HT-29 (cell line): ENCODE measurements at places on chromosomes 6 and 20. TPM values are rescaled to one million over a fixed set of nuclear protein-coding genes. Genes with fewer than 3 reads are reported as not detected.

- no peak for DNase-seq
Measured at GRCh38 chr6:11947063-11947462, 65.0 kb upstream of the HIVEP1 start.

- DNase-seq: peak; percentile 63
Measured at GRCh38 chr6:30615219-30615957, 1.7 kb downstream of the PPP1R10 start.

- DNase-seq: no peak
Measured at GRCh38 chr6:79878142-79878748, 69.1 kb downstream of the ELOVL4 start.

- no peak for DNase-seq
Measured at GRCh38 chr6:129186988-129187387, 304.1 kb downstream of the LAMA2 start.

- peak; percentile 71 for DNase-seq
Measured at GRCh38 chr20:38658879-38659596, 57.4 kb downstream of the ARHGAP40 start.

GRCh38 chr6:92047152-92047850 lies 1372.1 kb downstream of the EPHA7 start:
- no peak for DNase-seq

- DNase-seq: no peak
Measured at GRCh38 chr6:166174031-166174430, 6.4 kb upstream of the TBXT start.

GRCh38 chr6:71349395-71349794 lies 60.8 kb downstream of the OGFRL1 start:
- peak; percentile 18 for DNase-seq

DNA sequence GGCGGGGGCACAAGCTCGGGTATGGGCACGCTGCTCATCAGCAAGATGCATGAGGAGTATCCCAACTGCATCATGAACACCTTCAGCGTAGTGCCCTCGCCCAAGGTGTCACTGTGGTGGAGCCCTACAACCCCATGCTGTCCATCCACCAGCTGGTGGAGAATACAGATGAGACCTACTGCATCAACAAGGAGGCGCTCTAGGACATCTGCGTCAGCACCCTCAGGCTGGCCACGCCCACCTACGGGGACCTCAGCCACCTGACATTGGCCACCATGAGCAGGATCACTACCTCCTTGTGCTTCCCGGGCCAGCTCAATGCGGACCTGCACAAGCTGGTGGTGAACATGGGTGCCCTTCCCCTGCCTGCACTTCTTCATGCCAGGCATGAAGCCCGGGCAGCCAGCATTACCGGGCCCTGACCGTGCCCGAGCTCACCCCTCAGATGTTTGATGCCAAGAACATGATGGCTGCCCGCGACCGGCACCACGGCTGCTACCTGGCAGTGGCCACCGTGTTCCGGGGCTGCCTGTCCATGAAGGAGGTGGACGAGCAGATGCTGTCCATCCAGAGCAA lies 12.8 kb downstream of the GABRR2 start:
- no peak for DNase-seq

- peak; percentile 8 for DNase-seq
Measured at GRCh38 chr20:9884666-9885065, 45.8 kb upstream of the PAK5 start.

DNA sequence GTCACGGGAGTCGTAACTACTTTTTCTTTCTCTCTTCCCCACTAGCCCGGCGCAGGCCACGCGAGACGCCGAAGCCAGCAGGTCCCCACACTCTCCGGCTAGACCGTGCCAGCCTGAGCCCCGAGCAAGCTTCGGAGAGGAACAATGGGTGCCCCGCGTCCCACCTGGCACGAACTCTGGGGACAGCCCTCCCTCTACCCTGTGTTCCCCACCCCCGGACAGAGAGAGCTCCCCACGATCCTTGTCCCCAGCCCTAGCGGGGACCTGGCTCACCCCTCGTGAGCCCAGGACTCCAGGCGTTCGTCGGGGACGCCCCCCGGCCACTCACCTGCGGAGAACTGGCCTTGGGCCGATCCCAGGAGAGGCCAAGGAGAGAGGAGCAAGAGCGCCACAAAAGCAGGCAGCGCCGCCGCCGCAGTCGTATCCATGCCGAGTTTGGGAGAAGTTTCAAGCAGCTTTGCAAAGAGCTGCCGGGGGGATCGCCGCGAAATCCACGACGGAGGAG lies 416 bp downstream of the PTPRK start:
- peak; percentile 71 for DNase-seq

GRCh38 chr20:20358801-20359200 lies 9.1 kb upstream of the INSM1 start:
- no peak for DNase-seq

DNA sequence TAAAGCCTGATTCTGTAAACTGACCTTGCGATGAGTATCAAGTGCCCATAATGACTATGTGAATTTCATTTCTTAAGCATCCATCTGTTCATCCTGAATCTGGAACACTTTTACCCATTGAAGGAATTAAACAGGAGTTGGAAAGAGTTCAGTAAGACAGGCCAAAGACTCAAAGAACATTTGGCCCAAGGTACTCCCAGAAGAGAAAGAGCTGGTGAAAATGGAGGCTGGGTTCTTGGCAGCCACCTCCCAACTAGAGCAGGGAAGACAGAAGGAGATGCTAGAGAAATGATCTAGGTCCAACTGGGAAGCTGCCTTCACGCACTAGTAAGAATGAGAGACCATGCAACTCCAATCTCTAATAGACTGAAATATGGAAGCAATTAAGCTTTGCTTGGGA lies 290.8 kb upstream of the RNF24 start:
- DNase-seq: no peak

- DNase-seq: no peak
Measured at GRCh38 chr6:102075539-102075938, 682.0 kb downstream of the GRIK2 start.

- no peak for DNase-seq
Measured at GRCh38 chr20:54340206-54340605, 132.3 kb downstream of the PFDN4 start.

- DNase-seq: no peak
Measured at GRCh38 chr20:6671829-6672228, 95.7 kb upstream of the BMP2 start.

- DNase-seq: no peak
Measured at GRCh38 chr6:80134065-80134464, 27.6 kb downstream of the BCKDHB start.

- DNase-seq: peak; percentile 14
Measured at GRCh38 chr6:18425218-18425617, 38.1 kb downstream of the RNF144B start.

- no peak for DNase-seq
Measured at GRCh38 chr6:157019733-157020132, 242.6 kb downstream of the ARID1B start.

- no peak for DNase-seq
Measured at GRCh38 chr6:6260196-6260722, 60.2 kb downstream of the F13A1 start.

DNA sequence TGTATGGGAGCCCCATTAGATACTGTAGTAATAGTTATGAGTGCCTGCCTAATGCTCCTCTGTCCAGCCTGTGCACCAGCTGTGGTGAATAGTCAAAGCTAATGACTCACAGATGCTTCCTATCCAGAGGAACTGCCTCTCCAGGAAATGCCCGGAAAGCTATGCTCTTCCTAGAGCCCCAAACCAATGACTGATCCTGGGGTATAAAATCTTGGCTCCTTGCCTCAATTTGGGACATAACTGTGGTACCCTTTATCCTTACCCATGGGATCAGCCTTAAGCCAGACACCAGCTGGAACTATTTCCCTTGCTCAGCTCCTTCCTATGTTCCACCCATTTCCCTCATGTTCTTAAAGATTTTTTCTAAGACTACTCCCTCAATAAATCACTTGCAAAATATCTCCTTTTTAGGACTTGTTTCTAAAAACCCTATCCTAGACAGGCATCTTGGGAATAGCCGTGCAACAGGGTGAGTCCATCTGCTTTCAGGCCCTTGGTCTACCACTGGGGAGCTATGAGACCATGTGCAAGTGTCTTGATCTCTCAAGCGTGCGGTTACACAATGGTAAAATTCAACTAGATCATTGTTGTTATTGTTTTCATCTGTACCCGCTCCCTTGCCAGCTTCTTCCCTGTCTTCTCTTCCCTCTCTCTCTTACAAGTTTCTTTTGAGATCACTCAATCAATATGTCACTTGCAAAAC lies 283.7 kb downstream of the BTBD3 start:
- no peak for DNase-seq

DNA sequence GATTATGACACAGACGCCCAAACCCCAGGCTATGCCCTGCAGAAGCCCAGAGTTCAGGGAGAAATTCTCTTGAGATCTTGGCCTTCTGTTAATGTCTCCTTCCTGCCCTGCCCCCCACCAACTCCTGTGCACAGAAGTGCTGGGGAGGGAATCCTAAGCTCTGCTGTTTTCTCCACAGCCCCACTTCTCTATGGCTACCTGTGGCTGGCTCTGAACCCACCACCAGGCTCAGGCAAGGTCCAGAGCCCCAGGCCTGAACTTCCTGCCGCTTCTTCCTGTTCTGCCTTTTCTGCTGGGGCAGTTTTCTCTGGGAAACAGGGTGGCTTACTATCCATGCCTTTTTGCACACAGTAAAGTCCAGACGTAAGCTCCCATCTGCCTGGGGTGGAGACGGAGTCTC lies 77.5 kb upstream of the NNAT start:
- DNase-seq: no peak

- DNase-seq: peak; percentile 2
Measured at GRCh38 chr6:22141241-22141745, 155.5 kb downstream of the PRL start.

GRCh38 chr6:129105035-129105434 lies 222.1 kb downstream of the LAMA2 start:
- no peak for DNase-seq

DNA sequence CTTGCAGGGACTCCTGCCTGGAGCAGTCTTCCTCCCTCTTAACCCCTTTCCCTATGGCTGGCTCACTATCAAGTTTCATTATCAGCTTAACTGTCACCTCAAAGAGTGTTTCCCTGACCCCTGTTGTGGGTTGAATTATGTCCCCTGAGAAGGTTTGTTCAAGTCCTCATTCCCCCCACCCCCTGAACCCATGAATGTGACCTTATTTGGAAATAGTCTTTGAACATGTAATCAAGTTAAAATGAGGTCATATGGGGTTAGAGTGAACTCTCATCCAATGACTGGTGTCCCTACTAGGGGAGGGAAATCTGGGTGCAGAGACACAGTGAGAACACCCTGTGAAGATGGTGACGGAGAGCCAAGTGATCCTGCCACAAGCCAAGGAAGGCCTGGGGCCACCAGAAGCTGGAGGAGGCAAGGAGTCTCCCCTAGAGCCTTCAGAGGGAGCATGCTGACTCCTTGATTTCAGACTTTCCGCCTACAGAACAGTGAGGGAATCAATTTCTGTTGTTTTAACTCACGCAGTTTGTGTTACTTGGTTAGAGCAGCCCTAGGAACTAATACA lies 165.2 kb upstream of the TOP1 start:
- DNase-seq: no peak

DNA sequence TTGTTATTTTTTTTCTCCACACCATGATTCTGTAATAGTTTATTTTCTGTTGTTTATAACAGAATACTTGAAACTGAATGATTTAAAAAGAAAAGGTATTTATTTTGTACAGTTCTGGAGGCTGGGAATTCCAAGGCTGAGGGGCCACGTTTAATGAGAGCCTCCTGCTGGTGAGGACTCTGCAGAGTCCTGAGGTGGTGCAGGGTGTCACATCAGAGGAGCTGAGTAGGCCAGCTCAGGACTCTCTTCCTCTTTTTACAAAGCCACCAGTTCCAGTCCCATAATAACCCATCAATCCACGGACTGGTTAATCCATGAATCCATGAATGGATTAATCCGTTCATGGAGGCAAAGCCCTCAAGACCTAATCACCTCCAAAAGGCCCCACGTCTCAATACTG lies 71.6 kb downstream of the TFAP2A start:
- DNase-seq: no peak

The WFDC12 gene
- not detected in 2 replicates for total RNA-seq

The SRSF6 gene
- total RNA-seq: 68.8 and 78.6 TPM in 2 replicates

The ZFP57 gene
- total RNA-seq: 0.13 TPM in 1 of 2 replicates, not detected in the other

The MOG gene
- total RNA-seq: not detected in 2 replicates

The GHRH gene
- total RNA-seq: not detected in 2 replicates

The SPATS1 gene
- not detected in 2 replicates for total RNA-seq

The FLRT3 gene
- total RNA-seq: 5.0 TPM in 2 replicates

The KIF13A gene
- total RNA-seq: 20.4 and 24.4 TPM in 2 replicates

The CCN6 gene
- total RNA-seq: not detected in 2 replicates
